Mammary epithelial cell (primary cell): ENCODE measurements at places on chromosomes 5 and 9.

- DNase-seq = no peak
Observed at GRCh38 chr5:154508114-154508513, 30.1 kb upstream of the HAND1 start.

- DNase-seq = no peak
Observed at GRCh38 chr5:135020111-135020895, 13.7 kb downstream of the PITX1 start.

DNA sequence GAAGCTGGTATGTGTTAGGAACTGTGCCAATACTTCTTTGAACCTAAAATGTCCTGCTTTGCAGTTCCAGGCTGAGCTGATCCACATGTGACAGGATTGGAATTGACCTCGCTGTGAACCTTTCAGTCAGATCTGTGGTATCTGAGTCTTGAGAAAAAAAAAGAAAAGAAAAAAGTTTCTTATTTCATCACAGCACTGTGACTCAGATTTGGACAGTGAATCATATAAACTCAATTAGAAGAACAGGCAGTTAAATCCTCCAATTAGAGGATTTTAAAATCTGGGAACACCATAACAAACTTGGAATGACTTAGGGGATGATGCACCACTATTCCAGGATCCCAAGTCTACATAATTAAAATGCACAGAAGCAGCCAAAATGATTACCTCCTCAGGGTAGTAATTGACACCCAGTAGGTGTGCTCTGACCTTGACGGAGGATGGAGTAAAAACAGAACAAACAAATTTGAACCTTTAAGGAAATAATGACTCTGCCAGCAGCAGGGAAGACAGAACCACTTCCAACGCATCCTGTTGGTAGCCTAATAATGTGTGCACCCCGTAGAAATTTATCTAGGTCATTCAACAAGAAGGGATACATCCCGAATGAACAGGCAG, 57.8 kb upstream of the RAI14 start:
- peak; percentile 93 for DNase-seq

- DNase-seq = no peak
Observed at GRCh38 chr5:67416986-67417385, 220.4 kb upstream of the CD180 start.

DNA sequence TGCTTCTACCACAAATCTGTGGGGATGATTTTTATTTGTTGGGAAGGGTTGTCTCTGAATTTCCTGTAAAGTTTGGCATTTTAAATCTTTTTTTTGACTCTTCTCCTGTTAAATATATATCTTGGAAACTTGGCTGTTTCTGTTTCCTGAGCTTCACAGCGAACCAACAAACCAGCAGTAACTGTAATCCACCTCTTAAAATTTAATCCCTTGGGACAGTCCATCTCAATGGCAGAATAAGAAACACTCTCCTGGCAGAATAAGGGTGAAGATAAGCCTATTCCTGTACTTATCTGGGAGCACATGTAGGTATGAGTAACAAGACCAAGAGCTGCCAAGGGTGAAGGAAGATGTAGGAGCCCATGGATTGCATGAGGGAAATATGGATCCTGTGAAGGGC, 73.1 kb upstream of the RPS23 start:
- DNase-seq = no peak

DNA sequence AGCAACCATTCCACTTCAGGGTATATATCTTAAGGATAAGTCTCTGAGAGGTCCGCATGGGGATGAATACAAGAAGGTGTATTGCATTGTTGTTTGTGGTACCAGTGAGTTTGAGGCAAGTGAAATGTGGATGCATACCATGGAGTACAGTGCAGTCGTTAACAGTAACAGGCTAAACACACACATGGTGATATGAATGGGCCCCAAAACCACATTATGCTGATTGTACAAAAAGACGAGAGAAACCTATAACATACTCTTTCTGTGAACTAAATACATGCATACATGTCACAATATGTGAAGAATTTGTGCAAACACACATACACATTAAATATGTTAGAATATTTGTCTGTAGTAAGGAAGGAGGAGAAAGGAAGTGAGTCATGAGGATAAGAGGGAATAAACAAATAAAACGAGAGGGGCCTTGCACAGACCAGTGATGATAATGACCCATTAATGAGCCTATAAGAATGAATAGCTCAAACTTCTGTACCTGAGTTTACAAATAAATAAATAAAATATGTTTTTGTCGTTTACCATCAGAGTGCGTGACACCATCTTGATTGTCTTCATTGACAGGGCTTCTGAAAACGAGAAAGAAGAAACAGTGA, 66.5 kb upstream of the RICTOR start:
- no peak for DNase-seq

- no peak for DNase-seq
Observed at GRCh38 chr5:16759147-16759773, 142.5 kb upstream of the RETREG1 start.

DNA sequence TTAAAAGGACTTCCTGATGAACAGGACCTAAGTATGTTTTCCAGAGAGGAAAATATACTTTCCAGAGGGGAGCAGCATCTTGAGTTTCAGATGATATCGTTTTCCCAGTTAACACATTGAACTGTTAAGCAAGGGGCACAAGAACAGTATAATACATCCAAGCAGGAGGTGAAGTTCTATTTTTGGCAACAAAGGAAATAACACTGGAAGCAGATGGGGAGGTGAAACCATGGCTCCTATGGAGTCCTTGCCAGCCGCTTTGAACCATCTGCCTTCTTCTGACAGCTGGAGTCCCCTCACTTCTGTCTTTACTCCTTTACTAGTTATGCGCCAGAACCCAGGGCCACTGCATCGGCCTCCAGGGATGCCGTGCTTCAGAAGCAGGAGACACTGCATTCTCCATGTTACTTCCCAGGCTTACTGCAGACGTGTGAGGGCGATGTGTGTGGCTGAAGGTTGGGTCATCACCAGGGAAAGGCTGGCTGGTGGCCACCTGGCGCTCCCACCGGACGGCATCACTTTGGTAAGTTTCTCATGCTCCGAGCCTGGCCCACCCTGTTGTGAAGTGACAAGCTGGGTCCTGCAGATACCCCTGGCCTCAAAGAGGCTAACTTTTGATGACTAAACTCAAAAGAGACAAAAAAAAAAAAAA, 77.8 kb downstream of the TTLL11 start:
- no peak for DNase-seq

DNA sequence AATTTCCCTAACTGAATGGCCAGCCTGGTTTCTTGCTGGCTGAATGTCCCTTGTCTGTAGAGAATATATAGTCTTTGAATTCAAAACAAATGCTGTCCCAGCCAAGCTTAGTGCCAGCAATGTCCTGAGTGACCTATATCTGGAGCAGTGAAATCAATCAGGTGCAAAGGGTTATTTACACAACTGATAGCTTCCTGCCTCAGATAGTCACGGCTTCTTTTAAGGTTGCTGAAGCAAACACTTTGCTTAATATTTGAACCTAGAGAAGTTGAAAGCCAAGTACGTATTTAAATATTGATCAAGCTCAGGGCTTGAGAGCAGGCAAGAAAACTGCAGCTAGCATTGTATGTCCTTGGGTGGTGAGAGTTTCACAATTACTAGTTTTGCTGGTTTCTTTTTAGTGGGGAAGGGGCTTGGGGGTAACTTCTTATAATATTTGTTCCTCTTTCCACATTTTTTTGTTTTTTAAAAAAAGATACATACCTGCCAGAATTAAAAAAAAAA, 2.0 kb upstream of the ARHGEF28 start:
- DNase-seq = no peak

DNA sequence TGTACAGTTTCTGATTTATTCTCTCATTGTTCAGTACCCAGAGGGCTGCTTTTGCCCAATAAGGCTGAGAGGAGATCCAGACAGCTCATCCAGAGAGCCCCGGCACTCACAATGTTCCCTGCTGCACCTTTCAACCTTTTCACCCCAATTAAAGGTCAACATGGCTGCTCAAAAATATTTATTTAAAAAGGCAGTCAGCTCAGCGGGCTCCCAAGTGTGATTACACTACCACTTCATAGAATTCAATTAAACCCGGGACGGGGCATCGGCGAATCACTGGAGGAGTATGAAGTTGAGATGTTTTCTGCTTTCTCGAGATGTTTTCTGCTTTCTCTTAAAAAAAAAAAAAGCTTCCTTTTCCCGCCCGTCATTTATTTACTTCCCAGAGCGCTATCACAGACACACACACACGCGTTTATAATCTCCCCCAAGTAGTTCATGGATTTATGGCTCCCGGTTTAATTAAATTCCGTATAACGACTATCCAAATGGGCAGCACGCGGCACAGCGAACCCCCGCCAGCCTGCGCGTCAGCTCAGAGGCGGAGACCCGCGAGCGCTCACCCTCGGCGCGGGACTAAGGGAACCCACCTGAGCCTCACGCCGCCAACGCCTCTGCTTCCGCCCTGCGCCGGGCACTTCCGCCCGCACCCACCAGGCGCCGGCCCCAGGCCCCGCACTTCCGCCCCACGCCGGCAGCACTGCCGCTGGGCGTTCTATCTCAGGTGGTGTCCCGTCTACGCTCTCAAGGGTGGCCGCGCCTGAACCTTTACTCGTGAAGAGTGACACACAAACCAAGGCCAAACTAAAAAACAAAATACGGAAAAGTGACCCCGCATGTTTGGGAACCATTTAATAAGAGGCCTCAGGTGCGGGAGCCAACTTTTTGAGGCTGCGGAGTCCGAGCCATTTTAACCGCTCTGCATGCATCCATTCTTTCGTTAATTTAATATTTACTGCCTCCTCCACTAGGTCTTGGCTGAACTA, at the start of gene C5orf63:
Gene C5orf63, minus strand, starts transcription at position 642 of the 986 bp plus-strand sequence. CDS start 14,507 bp downstream, outside the sequence.
- DNase-seq = peak; percentile 28

DNA sequence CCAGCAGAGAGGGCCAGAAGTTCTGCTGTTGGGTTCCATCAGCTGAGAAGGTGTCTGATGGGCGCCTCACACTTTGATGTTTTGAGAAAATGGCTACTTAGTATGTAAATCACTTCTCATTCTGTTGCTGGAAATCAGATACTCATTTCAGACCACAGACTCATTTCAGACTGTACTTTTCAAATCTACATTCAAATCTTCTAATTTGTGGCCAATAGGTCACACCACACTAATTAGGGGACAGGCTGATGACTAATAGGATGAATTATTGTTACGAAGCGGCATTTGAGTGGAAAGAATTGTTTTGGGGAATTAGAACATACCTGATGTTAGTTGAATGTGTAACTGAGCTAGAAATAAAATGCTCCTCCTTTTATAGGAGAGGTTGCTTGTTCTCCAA, 13.2 kb downstream of the MTAP start:
- DNase-seq = no peak

DNA sequence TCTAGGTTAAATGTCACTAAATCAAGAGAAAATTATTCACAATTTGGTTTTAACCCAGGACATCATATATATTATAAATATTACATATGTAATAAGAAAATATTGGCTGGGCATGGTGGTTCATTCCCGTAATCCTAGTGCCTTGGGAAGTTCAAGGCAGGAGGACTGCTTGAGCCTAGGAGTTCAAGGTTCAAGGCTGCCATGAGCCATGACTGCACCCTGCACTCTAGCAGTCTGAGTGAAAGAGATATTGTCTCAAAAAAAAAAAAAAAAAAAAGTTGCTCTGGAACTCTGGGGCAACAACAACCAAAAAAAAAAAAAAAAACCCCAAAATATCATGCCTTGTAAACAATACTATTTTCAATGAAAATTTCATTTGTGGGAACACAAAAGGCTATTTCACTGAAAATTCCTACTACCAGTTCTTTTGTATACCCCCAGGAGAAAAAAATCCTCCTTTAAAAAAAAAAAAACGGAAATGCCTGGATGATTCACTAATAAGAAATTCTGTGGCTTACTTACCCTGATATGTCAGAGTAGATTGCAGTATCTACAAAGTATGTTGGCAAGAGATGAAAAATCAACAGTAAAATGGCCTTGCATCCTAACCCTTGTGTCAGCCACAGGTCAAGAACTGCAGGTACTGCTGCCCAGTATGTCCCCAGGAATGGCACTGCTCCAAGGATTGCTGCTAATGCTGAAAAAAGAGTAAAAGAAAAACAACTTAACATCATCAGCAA, 22.6 kb upstream of the CTNNAL1 start:
- peak; percentile 63 for DNase-seq

- DNase-seq = no peak
Observed at GRCh38 chr5:139814191-139814601, 18.6 kb downstream of the PSD2 start.

DNA sequence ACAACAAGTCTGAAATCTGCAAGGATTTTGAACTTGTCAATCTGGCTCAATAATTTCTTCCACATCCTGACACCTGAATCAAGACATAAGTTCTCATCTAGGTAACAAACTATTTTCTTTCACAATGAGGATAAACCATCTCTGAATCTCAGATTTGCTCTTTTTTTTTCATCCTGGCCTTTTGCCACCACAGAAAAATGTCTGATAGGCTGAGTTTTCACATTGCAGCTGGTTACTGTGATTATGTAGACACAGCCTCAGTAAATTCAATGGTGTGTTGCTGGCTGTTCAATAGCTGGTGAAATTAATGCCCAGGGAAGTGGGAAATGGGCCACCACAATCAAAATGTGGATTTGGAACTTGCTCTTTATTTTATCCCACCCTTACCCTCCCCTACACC, 2.8 kb upstream of the ADRA1B start:
- no peak for DNase-seq

GRCh38 chr5:12125895-12126294, 221.6 kb upstream of the CTNND2 start:
- DNase-seq = no peak

DNA sequence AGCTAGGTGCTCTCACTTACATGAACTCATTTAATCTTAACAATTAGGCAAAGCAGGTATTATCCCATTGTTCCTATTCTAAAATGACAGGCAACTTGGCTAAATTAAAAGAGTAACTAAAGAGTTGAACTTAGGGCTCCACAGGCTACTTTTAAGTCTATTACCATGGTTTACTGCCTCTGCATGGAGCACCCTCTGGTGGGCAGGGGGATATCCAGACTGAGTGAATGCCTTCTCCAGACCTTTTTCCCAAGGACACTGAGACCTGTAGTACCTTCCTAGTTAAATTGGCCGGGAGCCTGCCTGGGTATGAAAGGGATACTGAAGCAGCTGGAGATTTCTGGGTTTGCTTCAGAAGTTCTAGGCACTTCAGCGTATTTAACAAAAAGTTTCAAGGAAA, 238.1 kb downstream of the ELAVL2 start:
- no peak for DNase-seq

DNA sequence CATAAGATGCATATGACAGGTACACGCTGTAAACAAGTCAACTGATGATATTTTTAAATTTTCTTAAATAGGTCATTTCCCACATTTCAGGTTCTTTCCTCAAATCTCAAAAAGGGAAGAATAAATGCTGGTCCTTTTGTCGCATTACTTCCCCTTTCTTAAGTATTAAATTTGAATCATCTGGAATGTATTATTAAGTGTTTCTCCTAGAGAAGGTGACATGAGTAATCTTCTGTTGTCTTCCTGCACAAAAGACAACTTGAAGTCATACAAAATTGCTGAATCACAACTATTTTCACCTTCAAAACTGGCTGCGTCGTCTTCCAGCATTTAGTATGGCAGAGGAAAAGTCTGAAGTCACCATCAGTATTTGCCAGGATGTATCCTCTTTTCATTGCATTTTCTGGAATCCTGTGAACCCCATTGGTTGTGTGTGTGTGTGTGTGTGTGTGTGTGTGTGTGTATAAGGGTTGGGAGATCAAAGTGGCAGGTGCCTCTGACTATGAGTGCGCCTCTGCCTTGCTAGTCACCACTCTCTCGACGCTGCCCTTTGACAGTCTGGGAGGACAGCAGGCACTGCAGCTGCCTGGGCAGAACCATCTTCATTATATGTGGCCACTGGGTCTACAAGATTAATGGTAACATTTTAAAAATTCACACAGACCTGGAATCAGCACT, 86.9 kb downstream of the MVB12B start:
- no peak for DNase-seq
